ENCODE measurements at places on chromosomes 13 and 19. TPM values are rescaled to one million over a fixed set of nuclear protein-coding genes. Genes with fewer than 3 reads are reported as not detected.
A peak's percentile ranks its signal among the peaks of the same experiment; 100 is the strongest.

- DNase-seq, result no peak
These were observed 269.3 kb upstream of the MIR17HG start for GRCh38 chr13:91078093-91078679.

- DNase-seq, result peak; percentile 62
These were observed 50.0 kb upstream of the POSTN start for GRCh38 chr13:37648609-37649008.

ANKRD24 gene
- 0.13 TPM for total RNA-seq

STOML3 gene
- total RNA-seq, result not detected

B9D2 gene
- 31.0 TPM for total RNA-seq

CYP2S1 gene
- total RNA-seq, result 5.0 TPM

CCNA1 gene
- 0.59 TPM for total RNA-seq
